ENCODE measurements at places on chromosomes 16 and 17.

- DNase-seq = no peak
Observed at GRCh38 chr17:15262291-15263205, 2.6 kb downstream of the PMP22 start.

DNA sequence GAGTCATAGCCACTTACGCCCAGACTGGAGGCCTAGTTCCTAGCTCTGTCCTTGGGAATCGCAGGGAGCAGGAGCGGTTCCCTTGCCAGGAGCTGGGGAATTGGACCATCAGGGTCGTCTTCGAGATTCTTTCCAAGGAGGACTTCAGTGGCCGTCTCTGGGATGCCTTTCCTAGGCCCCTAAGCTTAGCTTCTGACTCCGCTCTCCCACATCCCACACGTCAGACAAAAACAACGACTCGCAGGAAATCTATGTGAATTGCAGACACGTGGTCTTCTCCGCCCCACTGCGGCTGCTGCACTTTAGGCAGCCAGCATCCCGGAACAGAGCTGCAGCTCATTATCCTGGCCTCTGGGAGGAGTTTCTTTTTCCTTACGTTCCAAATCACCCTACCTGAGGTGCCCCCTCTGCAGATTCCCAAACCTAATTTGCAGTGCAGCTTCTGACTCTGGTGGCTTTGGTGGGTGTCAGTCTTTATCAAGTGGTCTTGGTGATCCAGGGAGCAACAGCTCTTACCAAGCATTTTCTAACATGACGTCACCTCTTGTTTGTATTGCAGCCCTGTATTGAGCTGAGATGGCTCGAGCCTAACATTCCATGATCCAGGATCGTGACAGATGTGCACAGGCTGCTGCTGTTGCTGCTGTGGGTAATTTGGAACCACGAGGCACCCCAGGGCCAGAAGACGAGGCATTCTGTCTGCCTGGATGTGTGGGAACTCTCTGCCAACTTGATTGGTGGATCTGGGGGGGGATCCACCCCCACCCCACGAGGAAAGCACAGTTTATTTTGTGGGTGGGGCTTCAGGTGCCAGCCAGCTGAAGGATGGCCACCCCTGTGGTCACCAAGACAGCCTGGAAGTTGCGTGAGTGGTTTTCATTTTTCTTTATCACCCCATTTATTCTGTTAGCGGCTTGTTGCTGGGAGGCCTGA is 1.1 kb downstream of the KATNB1 start:
- DNase-seq = peak; percentile 46

- DNase-seq = no peak
Observed at GRCh38 chr16:85498607-85499006, 114.5 kb upstream of the GSE1 start.

DNA sequence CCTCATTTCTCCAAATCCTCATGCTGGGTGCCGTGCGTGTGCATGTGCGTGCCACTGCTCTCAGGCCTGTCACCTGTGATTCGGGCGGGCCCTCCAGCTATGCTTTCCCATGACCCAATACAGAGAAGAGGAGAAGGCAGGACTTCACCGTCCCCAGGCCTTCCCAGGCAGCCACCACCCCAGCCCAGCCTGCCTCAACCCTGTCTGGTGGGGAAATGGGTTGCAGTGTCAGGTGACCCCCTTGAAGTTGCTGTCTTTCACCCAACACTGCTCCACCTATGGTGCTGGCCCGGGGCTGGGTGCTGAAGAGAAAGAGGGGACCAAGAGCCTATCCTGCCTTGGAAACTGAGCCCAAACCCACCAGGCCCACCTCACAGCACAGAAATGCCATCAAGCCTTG is 94.7 kb downstream of the GOSR1 start:
- no peak for DNase-seq

DNA sequence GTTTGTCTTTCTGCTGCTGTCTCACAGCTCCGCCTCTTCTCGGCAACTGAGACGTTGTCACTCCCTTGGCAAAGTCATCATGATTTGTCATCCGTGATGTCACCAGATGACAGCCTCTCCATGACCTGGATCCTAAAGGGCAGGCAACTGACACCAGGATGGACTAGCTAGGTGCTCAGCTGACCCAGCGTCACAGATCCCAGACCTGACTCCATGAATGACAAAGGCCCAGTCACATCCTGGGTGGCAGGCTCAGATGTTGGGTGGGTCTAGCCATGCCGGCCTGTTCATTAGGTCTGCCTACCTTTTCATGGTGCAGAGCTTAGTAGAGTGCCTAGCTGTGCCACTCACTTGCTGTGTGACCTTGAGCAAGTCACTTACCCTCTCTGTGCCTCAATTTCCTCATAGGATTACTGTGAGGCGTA is 3.8 kb upstream of the TMEM238L start:
- DNase-seq = no peak

DNA sequence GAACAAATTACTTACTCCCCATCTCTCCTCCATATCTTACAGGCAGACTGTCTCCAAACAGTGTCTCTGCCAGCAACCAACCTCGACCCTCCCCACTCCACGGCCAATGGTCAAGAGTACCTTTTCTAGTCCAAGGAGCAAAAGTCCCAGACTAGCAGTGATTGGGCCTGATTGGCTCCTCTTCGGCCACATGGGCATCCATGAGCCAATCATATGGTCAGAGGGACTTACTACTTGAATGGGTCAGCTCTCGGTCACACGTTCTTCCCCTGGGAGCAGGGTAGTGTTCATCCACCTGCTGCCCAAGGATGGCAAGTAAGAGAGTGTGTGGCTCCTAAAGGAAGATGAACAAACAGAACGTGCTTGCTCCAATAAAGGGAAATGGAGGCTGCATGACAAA is 84.6 kb downstream of the C16orf78 start:
- DNase-seq = no peak

GRCh38 chr17:10756619-10757018 is 26.8 kb upstream of the TMEM220 start:
- no peak for DNase-seq

DNA sequence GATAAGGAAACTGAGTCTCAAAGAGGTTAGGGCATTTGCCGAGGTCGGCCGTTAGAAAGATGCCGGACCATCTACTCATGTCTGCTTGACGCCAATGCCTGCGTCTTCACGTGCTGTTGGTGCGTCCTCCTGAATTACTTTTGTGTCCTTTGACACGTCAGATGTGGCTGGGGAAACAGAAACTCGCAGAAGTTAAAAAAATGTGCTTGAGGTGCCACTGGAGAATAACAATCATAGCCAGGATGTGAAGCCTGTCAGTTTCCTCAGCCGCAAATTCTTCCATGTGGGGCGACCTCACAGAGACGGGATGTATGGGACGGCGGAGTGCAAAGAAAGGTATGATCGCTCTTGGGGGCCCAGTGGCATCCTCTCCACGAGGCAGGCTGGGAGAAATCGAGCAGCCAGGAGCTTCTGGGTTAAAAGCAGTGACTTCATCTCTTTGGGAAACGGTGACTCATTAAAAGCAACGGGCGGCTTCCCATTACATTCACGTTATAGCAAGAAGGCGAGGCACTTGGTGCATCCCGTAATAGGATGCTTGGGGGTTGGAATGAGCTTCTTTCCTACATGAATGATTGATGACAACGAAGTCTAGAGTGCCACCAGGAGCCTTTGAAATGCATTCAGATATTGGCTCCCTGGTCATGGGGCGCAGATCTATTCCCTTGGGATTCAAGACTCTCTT is 67.8 kb downstream of the BMERB1 start:
- no peak for DNase-seq

DNA sequence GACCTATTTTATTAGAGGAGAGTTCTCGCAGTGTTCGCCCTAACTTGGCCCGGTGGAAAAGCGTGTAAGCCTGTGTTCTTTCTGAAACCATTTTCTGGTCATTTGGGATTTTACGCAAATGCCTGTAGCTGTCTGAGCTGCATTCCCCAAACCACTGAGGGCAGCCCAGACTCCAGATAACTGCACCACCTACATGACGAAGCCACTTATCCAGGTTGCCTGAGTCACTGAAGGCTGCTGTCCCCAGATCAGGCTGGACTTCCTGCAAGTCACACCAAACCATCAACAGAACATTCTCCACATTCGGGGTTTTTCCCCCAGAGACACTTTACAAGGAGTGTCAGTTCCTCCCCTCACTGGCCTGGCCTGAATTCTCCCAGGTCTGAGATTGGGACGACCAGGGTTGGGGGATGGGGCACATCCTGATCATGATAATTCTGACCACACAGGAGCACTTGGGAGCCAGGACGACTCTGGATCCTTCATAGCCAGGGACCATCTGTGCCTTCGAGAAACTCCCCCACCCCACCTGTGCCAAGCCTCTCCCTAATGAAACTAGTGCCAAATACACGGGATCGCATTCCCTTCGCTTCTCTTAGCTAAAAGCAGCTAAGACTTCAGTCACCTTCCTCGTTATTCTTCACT is 2.3 kb downstream of the RPRML start:
- DNase-seq = no peak

DNA sequence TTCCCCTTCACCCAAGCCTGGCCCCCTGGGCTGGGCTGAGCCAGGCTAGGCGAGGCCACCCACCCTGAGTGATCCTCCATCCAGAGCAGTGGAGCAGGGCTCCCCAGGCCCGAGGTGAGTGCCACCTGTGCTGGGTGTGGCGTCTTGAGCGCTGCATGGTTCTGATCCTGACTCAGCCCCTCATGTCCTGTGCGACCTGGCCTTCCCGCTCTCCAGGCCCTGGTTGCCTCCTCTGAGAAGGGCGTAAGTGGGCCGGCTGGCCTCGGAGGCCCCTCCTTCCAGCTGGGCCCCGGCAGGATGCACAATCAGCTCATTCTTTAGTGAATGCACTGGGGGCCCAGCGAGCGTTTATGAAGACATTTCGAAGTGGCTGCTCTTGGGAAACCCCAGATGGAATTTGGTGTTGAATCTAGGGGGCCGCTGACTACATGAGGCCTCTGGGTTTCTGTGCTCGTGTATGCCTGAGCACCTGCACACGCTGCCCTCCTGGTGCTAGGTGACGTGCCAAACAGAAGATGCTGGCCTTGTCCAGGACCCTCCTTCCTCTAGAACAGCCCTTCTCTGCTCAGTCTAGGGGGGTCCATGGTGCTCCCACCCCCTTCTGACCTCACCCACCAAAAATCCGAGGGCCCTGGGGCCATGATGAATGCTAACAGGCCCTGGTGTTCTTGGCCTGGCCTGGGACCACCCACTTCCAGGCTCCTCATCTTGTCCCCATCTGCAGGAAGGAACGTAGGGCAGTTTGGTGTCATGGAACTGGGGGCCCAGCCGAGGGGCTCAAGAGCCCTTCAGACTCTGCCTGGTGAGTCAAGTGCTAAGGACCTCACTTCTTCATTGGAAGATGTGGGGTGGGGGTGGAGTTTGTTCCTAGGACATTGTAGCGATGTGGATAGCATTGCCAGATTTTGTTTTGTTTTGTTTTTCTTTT is 3.6 kb upstream of the TMEM92 start:
- DNase-seq = no peak

DNA sequence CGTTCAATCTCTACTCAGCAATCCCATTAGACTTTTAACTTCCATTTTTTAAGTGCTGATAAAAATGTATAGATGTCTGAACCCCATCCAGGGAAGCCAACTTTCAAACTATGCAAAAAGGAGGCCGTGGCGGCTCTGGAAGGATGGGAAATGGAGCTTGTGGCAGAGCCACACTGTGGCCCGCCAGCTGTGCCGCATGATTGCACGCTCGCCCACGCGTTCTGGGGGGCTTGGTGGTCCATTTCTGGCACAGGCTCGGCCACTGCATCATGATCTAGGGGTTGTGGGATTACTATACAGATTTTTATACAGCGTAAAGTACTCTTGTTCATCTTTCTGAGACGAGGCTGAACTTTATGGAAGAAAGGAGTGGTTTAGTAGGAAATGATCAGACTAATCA is 57.6 kb downstream of the FOXL1 start:
- DNase-seq = no peak

DNA sequence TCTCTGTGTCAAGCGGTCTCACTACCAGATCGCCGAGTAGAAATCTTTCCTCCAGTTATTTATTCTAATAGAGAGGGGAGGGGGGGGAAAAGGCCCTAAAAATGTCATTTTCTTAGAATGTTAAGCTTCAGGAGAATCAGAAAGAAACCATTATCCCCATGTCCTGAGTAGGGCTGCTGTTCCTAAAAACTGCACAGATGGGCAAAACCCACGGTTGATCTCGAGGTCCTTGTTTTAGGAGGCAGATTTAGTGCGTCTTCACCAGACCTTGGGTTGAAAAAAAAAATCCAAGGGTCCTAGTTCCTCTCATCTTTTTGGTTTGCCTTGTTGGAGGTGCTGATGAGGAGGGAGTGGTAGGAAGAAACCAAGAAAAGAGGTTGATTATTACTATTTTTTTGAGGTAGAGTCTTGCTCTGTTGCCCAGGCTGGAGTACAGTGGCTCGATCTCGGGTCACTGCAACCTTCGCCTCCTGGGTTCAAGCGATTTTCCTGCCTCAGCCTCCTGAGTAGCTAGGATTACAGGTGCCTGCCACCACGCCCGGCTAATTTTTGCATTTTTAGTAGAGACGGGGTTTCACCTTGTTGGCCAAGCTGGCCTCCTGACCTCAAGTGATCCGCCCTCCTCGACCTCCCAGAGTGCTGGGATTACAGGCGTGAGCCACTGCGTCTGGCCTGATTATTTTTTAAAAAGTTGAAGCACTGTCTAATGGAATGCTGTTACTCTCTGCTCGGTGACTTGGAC is 1.4 kb downstream of the CBFB start:
- DNase-seq = no peak

GRCh38 chr17:42879596-42879985 is 21.0 kb upstream of the G6PC1 start:
- no peak for DNase-seq

- DNase-seq = no peak
Observed at GRCh38 chr16:12539185-12539929, 264.3 kb downstream of the CPPED1 start.

GRCh38 chr16:72960101-72960500 is 87.8 kb downstream of the ZFHX3 start:
- DNase-seq = no peak

DNA sequence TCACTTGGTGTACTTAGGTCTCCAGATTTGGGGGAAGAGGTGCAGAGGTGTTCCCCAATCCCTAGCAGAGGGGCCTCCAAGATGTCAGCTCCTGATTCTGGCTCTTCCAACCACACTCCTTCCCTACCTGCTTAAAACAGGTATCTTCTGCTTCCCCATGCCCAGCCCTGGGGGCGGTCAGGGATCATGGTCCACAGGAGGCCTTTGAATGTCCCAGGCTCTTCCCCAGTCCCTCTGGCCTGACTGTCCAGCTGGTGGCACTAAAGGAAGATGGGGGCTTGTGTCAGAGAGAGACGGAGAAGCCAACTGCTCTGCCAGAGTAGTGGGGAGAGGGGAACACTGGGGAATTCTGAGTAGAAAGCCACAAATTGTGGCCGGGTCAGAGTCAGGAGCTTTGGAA is 3.8 kb downstream of the ARL4D start:
- no peak for DNase-seq

GRCh38 chr17:20823905-20824304 is 218.9 kb downstream of the USP22 start:
- DNase-seq = no peak
